ENCODE measurements at places on chromosomes 5 and 9. TPM values are rescaled to one million over a fixed set of nuclear protein-coding genes. Genes with fewer than 3 reads are reported as not detected.
A peak's percentile ranks its signal among the peaks of the same experiment; 100 is the strongest.

Gene FASTKD3
- 5.7 TPM for total RNA-seq

GRCh38 chr5:56026863-56027300 is 32.1 kb upstream of the IL6ST start:
- DNase-seq = no peak

DNA sequence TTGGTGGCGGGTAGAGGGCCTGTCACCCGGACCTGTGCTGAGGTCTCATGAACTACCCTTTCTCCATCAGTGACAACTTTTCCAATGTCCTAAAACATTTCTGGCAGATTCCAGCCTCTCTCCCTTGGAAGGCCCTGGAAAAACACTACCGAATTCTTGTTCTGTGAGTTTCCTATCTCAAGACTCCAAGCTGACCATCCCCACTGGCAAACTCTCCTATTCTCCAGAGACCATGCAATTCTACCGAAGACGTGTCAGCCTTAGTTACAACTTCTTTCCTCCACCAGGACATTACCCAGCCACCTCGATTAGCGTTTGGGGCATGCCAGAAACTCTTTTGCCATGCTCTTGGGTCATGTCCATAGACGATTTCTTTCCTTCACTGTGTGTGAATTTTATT is 26.8 kb upstream of the GABRP start:
- DNase-seq = no peak

DNA sequence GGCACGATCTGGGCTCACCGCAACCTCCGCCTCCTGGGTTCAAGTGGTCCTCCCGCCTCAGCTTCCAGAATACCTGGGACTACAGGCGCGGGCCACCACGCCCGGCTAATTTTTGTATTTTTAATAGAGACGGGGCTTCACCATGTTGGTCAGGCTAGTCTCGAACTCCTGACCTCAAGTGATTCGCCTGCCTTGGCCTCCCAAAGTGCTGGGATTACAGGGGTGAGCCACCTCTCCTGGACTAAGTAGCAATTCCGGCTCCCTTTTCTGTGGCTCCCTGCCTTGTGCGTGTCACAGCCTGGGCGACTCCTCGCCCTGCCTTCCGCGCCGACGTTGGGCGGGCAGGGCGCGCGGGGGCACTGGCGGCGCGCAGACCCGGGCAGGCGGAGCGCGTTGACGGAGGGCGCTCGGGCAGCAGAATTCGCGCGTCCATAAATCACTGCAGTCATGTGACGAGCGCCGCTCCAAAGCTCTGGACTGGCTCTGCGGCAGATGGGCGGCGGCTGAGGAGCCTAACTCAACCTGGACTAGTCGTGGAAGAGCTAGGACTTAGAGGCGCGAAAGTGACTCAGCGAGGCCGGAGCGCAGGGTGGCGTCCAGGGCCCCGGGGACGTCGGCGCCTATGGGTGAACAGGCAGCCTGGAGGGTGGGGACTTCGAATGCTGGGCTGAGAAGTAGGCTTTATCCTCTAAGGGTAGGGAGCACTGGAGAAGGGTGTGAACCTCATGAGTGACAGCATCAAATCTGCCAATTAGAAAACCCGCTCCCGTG is 1.4 kb upstream of the CIZ1 start:
- DNase-seq = peak; percentile 96

DNA sequence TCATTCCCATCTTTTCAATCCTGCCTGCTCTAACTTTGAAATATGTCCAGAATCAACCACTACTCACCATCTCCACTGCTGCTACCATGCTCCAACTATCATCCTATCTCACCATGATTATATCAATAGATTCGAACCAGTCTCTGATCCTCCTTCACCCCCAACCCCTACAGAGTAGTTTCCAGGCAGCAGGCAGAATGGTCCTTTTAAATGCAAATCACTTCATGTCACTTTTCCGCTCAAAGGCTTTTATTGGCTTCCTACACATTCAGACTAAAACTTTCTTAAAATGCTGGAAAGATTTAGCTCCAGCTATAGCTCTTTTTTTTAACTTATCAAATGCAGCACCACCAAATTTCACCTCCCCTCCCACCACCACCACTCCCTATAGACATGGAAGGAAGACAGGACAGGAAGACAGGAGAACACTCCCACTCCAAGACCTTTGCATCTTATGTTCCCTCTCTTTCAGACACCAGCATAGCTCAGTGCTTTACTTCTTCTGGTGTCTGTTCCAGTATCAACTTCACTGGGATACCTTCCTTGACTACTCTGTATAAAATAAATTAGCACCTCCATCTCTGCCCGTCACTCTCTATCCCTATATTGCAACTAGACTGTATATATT is 9.9 kb upstream of the PPP2R2B start:
- DNase-seq = no peak

- DNase-seq = no peak
These were observed 16.7 kb upstream of the GPBP1 start for GRCh38 chr5:57157131-57157530.

DNA sequence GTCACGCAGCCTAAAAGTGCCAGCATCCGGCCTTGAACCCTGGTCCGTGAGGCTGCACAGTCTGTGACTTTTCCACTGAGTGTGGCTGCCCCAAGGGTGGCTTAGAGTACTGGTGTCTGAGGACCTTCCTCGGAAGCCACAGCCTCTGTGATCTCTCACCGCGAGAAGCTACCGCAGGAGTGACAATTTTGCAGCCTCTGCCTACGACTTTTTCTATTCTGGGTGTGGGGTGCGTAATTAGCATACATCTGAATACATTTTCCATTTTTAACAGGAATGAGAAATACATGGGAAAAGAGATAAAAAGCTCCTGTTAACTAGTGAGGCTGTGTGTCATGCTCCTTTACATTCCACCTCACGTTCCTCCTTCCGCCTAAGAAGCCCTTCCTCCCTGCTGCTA is 48.3 kb upstream of the HRH2 start:
- peak; percentile 64 for DNase-seq

GRCh38 chr5:107418071-107418470 is 252.7 kb downstream of the EFNA5 start:
- no peak for DNase-seq

Measured in posterior vena cava (tissue), 2 donors.